Stimulated activated CD8-positive, alpha-beta memory T cell treated with anti-CD3 and anti-CD28 coated beads, Interleukin-15, amount 100 ng/mL, for 24 hours (primary cell): ENCODE measurements at places on chromosomes 3 and 15.

- no peak for DNase-seq
These were observed 62.5 kb downstream of the FOXP1 start for GRCh38 chr3:71521021-71521352.

DNA sequence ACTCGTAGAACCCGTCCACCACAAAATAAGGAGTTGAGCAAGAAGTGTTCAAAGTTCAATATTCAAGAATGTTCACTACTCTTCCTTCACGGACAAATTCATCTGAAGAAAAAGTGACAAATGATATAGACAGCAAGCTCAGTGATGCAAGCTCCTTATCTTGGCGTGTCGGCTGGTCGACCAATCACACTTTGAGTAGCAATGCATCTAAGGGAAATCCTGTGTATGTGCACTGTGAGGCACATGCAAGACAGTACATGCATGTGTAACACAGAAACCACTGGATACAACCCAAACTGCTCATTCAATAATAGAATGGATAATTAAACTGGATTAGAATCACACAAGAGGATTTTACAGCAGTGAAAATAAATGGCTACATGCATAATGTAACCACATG is 64.4 kb upstream of the CSPG5 start:
- DNase-seq = no peak

- no peak for DNase-seq
These were observed 235.4 kb downstream of the TBL1XR1 start for GRCh38 chr3:176961916-176962315.

DNA sequence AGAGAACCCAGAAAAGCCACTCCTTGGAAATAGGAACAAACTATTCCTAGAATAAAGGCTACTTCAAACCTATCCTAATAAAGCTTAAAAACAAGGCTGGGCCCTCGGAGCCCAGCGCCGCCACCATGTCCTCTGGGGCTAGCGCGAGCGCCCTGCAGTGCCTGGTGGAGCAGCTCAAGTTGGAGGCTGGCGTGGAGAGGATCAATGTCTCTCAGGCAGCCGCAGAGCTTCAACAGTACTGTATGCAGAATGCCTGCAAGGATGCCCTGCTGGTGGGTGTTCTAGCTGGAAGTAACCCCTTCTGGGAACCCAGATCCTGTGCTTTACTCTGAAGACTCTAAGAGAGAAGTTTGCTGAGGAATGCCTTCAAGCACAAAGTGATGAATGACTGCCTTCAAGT is 63.2 kb downstream of the ADAM10 start:
- DNase-seq = no peak
